Karpas-422 (cell line): ENCODE measurements at places on chromosomes 2 and 18. TPM values are rescaled to one million over a fixed set of nuclear protein-coding genes. Genes with fewer than 3 reads are reported as not detected.

DNA sequence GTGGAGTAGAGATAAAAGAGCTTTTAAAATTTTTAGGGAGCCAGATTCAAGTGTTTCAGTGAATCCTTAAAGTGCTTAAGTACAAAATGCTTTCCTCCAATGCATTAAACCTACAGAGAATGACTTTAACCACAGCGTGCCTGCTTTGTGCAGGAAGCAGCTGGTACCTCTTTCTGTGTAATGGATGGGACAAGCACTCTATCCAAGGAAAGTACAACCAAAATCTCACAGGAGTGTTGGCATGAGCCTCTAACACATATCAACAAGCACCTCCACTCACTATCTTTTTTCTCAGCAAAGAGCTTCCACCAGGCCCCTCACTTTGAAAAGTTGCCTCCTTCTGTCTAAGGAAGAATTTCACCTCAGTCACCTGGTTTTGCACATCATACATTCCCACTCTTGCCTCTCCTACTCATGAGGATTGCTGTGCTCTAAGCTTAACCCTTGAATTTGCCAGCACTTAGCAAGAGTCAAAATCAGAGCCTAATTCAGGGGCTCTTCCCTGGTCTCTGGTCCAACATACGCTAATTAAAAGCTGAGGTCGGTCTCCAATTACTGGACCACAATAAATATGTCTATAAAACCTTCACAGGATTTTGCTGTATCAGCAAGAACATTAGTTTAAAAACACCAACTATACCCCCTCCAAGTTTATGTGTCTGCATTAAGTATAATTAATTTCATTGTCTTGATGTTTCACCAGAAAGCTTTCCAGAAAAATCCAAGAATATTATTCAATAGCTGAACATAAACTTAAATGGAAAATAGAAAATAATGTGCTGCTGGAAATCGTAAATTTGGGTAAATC, 68.9 kb downstream of the ZNF521 start:
- H3K4me3 ChIP-seq: no peak overlapping the region
- DNase-seq: no peak
- H3K27ac ChIP-seq: no peak overlapping the region
- no peaks in the 10 kb centered on the region for H3K27me3 ChIP-seq
- no peaks in the 10 kb centered on the region for H3K36me3 ChIP-seq

DNA sequence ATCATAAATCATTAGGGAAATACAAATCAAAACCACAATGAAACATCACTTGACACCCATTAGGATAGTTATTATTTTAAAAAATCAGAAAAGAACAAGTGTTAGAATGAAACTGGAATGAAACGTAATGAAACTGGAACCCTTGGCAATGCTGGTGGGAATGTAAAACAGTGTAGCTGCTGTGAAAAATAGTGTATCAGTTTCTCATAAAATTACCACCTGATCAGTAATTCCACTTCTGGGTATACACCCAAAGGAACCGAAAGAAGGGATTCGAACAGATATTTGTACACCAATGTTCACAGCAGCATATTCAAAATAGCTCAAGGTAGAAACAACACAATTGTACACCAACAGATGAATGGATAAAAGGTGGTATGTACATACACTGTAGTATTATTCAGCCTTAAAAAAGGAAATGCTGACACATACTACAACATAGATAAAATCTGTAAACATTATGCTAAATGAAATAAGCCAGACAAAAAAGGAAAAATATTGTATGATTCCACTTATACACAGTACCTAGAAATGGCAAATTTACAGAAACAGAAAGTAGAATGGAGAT, 27.0 kb downstream of the ROCK1 start:
- peaks cover 3% of the 10 kb centered on the region; the same call in 1 of the 2 replicates for H3K4me1 ChIP-seq
- H3K27ac ChIP-seq: no peak overlapping the region
- H3K4me3 ChIP-seq: no peak overlapping the region
- H3K36me3 ChIP-seq: no peaks in the 10 kb centered on the region

GRCh38 chr2:170679607-170680079, 35.5 kb upstream of the SP5 start:
- no peak overlapping the region for H3K4me3 ChIP-seq
- no peaks in the 10 kb centered on the region for H3K36me3 ChIP-seq
- no peak overlapping the region for H3K27ac ChIP-seq
- no peaks in the 10 kb centered on the region for H3K27me3 ChIP-seq
- peaks cover 12% of the 10 kb centered on the region for H3K4me1 ChIP-seq

The CD28 gene
- not detected in 2 replicates for total RNA-seq

DNA sequence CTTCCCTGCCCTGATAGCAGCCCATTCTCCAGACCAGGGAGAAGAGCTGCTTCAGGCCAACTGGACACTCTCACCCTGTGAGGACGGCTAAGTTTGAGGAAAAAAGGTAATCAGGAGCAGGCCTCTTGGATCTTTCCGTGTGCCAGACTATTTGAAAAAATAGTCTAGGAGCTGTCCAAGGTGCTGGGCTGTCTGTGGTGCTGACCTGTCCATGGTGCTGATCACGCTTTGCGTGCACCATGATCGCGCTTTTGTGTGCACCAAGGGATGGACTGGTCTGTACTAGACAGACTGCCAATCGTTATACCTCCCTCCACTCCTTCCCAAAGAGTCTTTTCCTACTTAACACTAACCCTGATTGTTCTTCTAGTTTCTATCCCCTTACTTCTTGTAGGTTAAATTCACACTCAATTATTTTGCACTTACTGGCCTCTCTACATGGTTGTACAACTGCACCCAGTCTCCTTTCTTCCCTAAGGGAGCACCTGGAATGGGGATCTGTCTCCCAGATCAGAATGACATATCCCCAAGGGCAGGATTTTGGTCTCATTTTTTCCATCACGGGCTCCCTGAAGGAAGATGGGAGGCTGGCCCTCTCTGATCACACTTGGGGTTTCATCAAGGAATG, 295.4 kb downstream of the CELF4 start:
- H3K27me3 ChIP-seq: no peaks in the 10 kb centered on the region
- H3K4me3 ChIP-seq: no peak overlapping the region
- DNase-seq: peak; percentile 71
- no peaks in the 10 kb centered on the region for H3K36me3 ChIP-seq
- H3K27ac ChIP-seq: no peak overlapping the region

GRCh38 chr2:240127191-240127750, 8.8 kb downstream of the COPS9 start:
- no peak overlapping the region for H3K27ac ChIP-seq
- peaks cover 6% of the 10 kb centered on the region; the same call in 1 of the 2 replicates for H3K36me3 ChIP-seq
- DNase-seq: no peak
- H3K27me3 ChIP-seq: no peaks in the 10 kb centered on the region

- no peaks in the 10 kb centered on the region for H3K4me1 ChIP-seq
- H3K27ac ChIP-seq: no peak overlapping the region
- DNase-seq: no peak
- H3K36me3 ChIP-seq: no peaks in the 10 kb centered on the region
These were observed 341.6 kb downstream of the DPP10 start for GRCh38 chr2:114784046-114784445.

The MC2R gene
- not detected in 2 replicates for total RNA-seq

DNA sequence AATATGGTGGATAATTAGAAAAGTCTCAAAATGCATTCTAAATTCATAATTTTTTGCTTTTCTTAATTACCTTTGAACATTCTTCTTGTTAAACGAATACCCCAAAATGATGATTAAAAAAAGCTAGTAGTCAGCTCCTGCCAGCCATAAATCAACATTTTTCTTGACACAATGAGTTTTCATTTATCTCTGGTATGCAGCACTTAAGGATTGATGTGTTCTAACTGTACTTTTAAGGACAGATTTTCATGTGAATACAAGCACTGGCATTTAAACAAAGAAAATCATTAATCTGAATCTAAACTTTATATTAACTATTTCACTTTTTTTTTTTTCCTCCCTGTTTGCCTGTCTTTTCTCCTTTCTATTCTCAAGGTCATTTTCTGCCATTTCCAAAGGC, 976.8 kb downstream of the TMEM182 start:
- no peak overlapping the region for H3K4me3 ChIP-seq
- no peaks in the 10 kb centered on the region for H3K27me3 ChIP-seq
- H3K4me1 ChIP-seq: no peaks in the 10 kb centered on the region
- H3K27ac ChIP-seq: no peak overlapping the region

The SLC19A3 gene
- total RNA-seq: not detected in 2 replicates

- DNase-seq: no peak
- H3K36me3 ChIP-seq: no peaks in the 10 kb centered on the region
- H3K27ac ChIP-seq: no peak overlapping the region
- no peak overlapping the region for H3K4me3 ChIP-seq
- H3K27me3 ChIP-seq: no peaks in the 10 kb centered on the region
- H3K4me1 ChIP-seq: no peaks in the 10 kb centered on the region
These were observed 59.1 kb upstream of the PSME4 start for GRCh38 chr2:54029721-54030395.

DNA sequence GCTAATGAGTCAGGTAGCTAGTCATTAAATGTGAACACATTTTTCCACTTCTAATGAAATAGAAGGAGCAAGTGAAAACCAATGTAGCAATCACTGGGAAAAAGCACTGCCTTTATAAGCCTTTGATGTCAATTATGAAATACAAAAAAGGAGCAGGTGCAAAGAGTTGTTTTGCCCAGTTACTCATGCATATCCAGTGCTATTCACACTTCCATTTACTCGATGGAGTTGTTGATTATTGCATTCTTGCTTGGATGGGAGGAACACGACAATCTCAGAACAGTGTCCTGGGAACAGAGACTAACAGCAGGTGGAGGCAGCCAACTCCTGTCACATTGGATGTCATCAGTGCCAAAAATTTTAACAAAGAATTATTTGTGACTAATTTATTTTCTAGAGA, 372.5 kb downstream of the CBLN2 start:
- no peak overlapping the region for H3K4me3 ChIP-seq
- H3K4me1 ChIP-seq: no peaks in the 10 kb centered on the region
- no peaks in the 10 kb centered on the region for H3K36me3 ChIP-seq
- no peak for DNase-seq
- H3K27me3 ChIP-seq: no peaks in the 10 kb centered on the region
- H3K27ac ChIP-seq: no peak overlapping the region

DNA sequence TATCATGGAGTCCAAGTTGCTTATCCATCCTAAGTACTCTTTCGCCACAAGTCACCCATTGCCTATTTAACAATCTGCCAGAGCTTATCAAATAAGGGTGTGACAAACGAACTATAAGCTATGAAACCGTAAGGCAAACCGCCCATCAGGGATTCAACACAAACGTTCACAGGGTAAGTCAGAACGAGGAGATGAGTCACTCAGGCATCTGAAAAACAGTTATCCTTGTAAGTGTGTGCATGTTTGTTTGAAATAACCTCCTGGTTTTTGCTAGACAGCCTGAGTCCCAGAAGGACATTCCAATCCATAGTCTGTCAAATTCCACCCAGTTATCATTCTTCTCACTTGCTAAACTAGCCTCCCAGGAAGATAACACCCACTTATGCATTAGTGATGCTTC, 299.1 kb downstream of the PAX3 start:
- H3K27ac ChIP-seq: no peak overlapping the region
- no peaks in the 10 kb centered on the region for H3K27me3 ChIP-seq
- no peaks in the 10 kb centered on the region for H3K4me1 ChIP-seq
- no peak overlapping the region for H3K4me3 ChIP-seq
- no peak for DNase-seq

DNA sequence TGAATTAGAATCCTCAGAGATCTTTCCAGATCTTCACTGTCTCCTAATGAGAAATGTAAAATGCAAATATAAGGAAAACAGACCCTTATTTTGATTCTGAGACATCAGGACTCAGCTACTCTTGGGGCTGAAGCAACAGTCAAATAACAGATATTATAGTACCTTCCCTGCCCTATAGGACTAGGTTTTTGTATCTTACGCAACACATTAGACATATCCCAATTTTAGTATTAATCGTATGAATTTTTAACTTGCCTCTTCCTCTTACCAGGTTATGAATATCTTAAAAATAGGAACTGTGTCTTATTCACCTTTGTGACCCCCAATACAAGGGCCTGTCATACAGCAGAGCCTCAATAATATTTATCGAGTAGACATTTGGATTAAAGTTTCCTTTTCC, 12.0 kb upstream of the SLC25A52 start:
- H3K4me1 ChIP-seq: no peaks in the 10 kb centered on the region
- H3K4me3 ChIP-seq: no peak overlapping the region
- DNase-seq: no peak
- no peaks in the 10 kb centered on the region for H3K27me3 ChIP-seq
- no peak overlapping the region for H3K27ac ChIP-seq

The DPP4 gene
- not detected in 2 replicates for total RNA-seq

The CPO gene
- total RNA-seq: not detected in 2 replicates

GRCh38 chr18:9184998-9185613, 48.5 kb downstream of the ANKRD12 start:
- no peaks in the 10 kb centered on the region for H3K27me3 ChIP-seq
- H3K4me3 ChIP-seq: peak overlapping the region; percentile 24

DNA sequence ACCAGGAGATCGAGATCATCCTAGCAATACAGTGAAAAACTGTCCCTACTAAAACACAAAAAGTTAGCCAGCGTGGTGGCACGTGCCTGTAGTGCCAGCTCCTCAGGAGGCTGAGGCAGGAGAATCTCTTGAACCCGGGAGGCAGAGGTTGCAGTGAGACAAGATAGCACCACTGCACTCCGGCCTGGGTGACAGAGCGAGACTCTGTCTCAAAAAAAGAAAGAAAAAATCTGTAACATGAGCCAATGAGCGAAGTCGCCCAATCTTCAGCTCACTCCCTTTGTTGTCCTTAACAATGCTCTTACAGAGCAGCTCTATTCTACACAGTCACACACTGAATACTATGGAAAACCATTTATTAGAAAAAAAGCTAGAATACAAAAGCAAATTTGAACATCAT, 22.0 kb downstream of the FAM98A start:
- H3K4me3 ChIP-seq: no peak overlapping the region
- peaks cover 1% of the 10 kb centered on the region; the same call in 1 of the 2 replicates for H3K36me3 ChIP-seq
- H3K27me3 ChIP-seq: no peaks in the 10 kb centered on the region
- H3K27ac ChIP-seq: no peak overlapping the region

DNA sequence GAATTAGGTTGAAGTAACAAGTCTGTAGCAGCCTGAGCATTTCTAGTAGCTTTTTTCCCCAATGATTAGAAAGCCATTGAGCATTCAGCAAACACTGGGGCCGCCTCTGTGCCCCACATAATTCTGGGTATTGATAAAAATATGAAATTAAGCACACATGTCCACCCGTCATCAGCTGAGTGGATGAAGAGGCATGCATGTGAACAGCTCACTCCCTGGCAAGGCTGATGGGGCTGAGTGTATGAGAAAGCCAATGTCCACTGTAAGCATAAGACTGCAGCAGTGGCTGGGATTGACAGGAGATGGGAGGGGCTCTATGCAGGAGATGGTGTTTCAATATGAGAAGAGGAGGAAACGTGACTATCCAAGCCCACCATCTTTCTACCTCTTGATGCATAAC, 124.4 kb upstream of the KLHL29 start:
- no peak for DNase-seq
- no peak overlapping the region for H3K4me3 ChIP-seq
- H3K27ac ChIP-seq: no peak overlapping the region
- H3K4me1 ChIP-seq: no peaks in the 10 kb centered on the region
- no peaks in the 10 kb centered on the region for H3K36me3 ChIP-seq
